A549 treated with Mapracorat at 1 μM for 4 hours (cell line): ENCODE measurements at places on chromosomes 3 and 15. TPM values are rescaled to one million over a fixed set of nuclear protein-coding genes. Genes with fewer than 3 reads are reported as not detected.

Gene SH3GL3
- 0.47 to 1.3 TPM (median 0.78 TPM) in 5 replicates for total RNA-seq

Gene ITIH1
- total RNA-seq: not detected in 5 replicates

Gene MNS1
- 2.7 to 3.6 TPM (median 2.8 TPM) in 5 replicates for total RNA-seq

Gene ASB14
- total RNA-seq: not detected in 5 replicates

Gene EXD1
- total RNA-seq: not detected in 5 replicates

Gene ARPIN
- total RNA-seq: 10.1 to 14.3 TPM (median 11.4 TPM) in 5 replicates

Gene ROPN1
- total RNA-seq: not detected in 5 replicates

Gene TCTA
- total RNA-seq: 21.0 to 25.1 TPM (median 22.6 TPM) in 5 replicates

Gene NR1I2
- total RNA-seq: not detected in 5 replicates
